ENCODE measurements at places on chromosomes 16 and 17.
A peak's percentile ranks its signal among the peaks of the same experiment; 100 is the strongest.

- DNase-seq = no peak
Observed at GRCh38 chr17:6498356-6498755, 54.1 kb downstream of the PIMREG start.

DNA sequence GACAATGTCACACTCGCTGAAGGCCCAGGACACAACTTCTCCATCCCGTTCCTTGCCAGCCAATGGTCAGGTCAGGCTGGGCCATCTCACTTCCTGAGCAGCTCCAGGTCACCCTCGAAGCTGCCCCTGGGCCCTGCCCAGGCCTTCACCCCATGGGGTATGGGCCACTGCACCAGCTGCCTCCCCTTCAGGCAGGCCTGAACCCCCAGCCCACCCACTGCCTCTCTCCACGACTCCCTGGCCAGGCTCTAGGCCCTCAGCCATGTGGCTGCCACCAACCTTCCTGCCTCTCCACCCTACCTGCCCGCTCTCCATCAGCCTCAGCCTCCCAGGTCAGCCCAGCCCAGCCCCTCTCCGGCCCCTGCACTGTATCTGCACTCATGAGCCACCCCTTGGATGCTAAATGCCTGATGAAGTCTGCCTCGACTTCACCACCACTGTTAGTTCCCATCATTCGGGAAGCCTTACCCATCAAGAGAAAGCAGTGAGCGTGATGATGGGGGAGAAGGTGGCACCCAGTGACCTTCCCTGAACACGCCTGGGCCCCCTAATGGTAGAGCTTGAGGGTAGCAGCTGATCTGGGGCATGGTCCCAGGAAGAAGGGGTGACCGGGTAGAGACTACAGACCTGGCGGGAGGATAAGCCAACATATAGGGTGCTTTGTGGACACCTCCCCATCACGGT lies 30.9 kb upstream of the C16orf95 start:
- no peak for DNase-seq

DNA sequence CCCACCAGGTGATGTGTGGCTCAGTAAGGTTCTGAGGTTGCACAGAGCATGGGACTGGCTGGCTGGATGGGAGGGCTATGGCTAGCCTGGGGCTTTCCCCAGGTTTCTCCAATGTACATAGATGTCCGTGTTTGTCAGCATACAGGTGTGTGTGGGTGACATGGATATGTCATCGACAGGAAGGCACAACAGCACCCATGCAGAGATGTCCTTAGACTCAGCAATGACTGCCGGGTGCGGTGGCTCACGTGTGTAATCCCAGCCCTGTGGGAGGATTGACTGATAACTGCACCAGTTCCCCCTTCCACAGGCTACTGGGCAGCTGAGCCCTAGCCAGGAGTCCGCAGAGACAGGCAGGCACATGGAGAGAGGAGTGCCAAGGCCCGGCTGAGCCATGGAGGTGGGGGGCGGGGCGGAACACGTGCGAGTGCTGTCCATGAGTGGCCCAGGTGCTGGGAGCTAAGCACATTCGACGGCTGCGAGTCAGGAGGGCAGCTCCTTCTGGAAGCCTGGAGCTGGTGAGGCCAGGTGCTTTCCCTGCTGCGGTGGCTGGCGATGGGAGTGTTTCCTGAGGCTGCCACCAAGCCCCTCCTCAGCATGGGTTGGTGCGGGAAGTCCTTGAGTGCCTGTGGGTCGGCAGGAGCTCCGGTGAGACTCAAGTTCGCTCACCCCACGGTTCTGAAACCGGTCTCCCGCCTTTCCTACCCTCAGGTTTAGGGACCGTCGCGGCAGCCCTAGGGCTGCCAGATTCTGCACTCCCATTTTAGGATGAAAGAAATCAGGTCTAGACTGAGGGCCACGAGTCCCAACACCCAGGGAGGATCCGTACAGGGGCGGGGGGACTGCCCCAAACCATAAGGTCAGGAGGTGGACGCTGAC lies 858 bp upstream of the ASPSCR1 start:
- DNase-seq = peak; percentile 42

DNA sequence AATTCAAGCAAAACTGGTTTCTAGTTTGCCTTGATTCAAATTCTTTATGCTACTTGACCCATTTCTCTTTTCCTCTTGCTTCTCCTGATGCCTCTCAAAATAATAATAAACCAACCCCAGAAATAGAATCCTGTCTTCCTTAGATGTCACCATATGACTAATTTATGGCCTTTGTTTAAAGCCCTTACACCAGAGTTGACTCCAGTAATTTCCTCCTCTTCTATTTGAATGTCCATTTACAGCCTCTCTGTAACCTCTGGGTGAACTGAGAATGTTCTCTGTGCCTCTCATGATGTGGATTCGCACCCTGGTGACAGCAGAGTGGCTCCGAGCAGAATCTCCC lies 31.5 kb downstream of the ZFHX3 start:
- DNase-seq = no peak

GRCh38 chr16:726438-727290 lies at the start of the genes CCDC78 and HAGHL:
Gene CCDC78 (minus strand): TSS chr16:726443. CDS start chr16:726367, 76 bp downstream.
Gene HAGHL (plus strand): TSS chr16:727106. CDS start chr16:727510, 404 bp downstream.
- peak; percentile 67 for DNase-seq

DNA sequence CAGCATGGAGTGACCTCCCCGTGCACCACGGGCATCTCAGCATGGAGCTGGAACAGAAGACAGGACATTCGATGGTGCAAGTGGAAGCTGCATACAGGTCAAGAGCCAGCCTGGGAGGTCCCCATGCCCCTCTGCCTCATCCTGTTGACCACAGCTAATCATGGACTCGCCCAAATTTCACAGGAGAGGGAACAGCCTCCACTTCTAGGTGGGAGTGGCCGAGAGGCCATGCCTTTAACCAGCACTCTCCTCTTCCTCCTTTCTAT lies 3.8 kb upstream of the SLC47A2 start:
- DNase-seq = no peak

DNA sequence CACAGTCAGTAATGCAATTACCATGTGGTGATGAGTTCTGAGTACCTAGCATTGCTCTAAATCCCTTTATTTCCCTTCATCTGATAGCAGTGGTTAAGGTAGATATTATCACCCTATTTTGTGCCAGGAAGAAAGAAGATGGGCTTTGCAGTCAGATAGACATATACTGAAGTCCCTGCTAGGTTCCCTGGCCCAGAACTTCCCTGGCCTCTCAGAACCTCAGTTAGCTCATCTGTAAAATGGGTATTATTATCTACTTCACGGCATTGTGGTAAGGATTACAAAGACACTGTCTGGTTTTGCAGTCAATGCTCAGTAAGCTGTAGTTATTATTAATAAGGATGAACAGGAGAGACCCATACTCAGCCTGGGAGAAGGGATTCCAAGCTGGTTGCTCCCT lies 4.6 kb upstream of the CRYBA1 start:
- no peak for DNase-seq

GRCh38 chr17:50146927-50147665 lies 3.4 kb downstream of the PPP1R9B start:
- DNase-seq = no peak

- no peak for DNase-seq
Observed at GRCh38 chr17:82252511-82253178, 20.9 kb downstream of the CSNK1D start.

- no peak for DNase-seq
Observed at GRCh38 chr16:8673611-8674412, 605 bp upstream of the ABAT start.

GRCh38 chr17:42055027-42055426 lies 4.6 kb upstream of the C17orf113 start:
- no peak for DNase-seq

DNA sequence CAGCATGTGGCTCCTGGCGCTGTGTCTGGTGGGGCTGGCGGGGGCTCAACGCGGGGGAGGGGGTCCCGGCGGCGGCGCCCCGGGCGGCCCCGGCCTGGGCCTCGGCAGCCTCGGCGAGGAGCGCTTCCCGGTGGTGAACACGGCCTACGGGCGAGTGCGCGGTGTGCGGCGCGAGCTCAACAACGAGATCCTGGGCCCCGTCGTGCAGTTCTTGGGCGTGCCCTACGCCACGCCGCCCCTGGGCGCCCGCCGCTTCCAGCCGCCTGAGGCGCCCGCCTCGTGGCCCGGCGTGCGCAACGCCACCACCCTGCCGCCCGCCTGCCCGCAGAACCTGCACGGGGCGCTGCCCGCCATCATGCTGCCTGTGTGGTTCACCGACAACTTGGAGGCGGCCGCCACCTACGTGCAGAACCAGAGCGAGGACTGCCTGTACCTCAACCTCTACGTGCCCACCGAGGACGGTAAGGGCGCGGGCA lies 645 bp downstream of the NLGN2 start:
- DNase-seq = peak; percentile 56

DNA sequence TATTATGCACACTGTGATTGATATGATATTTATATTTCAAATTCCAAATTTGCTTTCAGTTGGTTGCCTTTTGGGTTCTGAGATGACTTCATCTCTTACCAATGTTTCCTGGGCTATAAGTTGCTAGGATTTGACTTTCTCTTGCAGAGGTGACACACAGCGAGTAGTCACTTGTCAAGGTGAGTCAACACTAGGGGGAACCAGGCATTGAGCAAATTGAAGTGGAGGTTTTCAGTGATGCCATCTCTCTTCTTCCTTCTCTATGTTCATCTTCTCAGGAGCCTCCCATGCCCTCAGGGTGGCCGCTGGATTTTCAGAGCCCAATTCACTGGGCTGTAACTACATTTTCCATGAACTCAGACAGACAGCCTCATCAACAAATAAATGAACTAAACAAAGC lies 6.0 kb upstream of the CPD start:
- peak; percentile 31 for DNase-seq

DNA sequence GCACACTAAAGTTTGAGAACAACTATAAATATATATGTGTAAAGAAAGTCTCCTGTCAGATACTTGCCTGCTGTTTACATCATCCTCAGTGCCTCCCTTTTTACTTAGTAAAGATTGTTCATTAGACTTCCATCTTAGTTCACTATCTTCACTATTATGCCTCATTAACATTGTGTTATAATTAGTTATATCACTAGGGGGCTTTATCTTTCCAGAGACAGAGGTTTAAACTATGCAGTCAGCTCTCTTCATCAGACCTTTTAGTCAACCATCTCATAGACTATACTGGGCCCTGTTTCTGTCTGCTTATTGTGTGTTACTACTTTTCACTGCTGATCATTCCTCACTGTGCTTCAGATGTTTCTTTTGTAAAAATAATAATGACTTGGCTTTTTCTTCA lies 630.8 kb upstream of the KIF2B start:
- DNase-seq = no peak

GRCh38 chr16:85908444-85908843 lies 9.5 kb downstream of the IRF8 start:
- no peak for DNase-seq

GRCh38 chr17:2799653-2800052 lies 3.4 kb downstream of the RAP1GAP2 start:
- DNase-seq = no peak

DNA sequence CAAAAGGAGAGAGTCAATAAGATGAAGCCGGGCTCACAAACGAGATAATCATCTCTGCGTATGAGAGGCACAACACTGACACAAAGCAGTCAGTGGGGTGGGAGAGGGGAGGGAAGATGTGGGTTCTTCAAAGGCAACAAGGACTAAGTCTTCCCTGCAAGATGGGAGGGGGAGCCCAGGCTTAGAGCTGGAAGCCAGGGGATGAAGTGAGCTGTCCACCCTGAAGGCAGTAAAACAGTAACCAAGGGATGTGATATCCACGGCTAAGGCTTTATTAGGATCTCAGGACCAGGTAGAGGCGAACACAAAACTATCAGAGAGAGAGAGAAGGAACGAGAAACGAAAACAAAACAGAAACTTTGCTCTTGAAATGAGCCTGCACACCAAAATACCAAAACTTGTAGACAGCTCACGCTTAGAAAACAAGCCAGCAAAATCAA lies 115.9 kb downstream of the DYNLRB2 start:
- no peak for DNase-seq
